ENCODE measurements at places on chromosomes 3 and 15.
A peak's percentile ranks its signal among the peaks of the same experiment; 100 is the strongest.

- no peak for DNase-seq
These were observed 57.3 kb upstream of the PLSCR4 start for GRCh38 chr3:146308222-146308621.

DNA sequence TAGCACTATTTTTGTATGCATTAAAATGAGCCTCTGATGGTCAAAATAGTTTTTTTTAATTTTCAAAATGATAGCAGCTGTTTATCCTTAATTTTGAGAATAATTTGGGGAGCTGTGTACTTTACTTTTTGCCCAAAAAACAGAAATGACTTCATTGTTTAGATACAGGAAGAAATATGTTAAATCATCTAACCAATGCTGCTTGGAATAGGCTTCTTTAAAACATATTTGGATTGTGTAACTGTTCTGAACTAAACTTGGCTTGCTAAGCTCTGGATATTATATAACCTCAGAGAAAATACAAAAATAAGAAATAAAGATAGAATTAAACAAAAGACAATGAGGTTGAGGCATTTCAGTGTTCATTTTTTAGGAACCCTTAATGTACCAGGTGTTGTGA lies 119.3 kb downstream of the SERPINI1 start:
- no peak for DNase-seq

- no peak for DNase-seq
These were observed 52.6 kb upstream of the TEX264 start for GRCh38 chr3:51618496-51618895.

DNA sequence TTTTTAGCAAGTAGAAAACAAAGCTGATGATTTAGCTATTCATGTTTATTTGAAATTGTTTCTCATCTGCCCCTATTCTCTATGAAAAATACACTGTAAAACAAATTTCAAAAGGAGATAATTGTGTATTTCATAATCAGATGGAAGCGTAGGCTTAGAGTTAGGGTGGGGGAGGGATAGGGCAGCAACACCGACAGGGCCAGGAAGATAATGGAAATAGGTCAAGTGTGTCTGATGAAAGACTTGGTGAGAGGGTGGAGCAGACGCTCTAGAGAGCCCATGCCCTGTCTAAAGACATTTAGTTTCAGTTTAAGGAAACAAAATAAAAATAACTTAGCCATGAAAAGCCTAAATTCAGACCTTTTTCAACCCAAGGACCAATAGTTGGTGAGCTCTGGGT lies 51.6 kb upstream of the ARL6 start:
- DNase-seq: no peak

DNA sequence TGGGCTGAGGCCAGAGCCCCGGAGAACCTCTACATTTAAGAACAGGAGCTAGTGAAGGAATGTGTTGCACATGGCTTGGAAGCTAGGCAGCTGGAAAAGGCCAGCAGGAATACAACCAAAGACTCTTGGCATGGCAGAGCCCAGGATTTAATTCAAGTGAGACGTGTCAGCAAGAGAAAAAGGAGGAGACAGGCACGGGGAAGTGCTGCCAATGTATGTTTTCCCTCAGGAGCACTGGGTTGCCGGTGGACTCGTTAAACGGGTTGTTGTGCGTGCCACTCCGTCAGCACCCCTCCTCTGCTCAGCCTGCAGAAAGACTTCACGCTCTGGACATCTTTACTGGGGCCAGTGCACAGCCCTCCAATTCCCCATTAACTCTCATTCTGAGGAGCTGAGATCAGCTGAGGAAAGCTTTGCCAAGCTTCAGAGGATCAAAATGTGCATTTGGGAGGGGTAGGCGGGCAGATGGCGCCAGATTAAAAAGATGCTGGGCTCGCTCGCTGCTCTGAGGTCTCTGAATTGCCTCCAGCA lies 103.7 kb downstream of the PDZRN3 start:
- DNase-seq: no peak

DNA sequence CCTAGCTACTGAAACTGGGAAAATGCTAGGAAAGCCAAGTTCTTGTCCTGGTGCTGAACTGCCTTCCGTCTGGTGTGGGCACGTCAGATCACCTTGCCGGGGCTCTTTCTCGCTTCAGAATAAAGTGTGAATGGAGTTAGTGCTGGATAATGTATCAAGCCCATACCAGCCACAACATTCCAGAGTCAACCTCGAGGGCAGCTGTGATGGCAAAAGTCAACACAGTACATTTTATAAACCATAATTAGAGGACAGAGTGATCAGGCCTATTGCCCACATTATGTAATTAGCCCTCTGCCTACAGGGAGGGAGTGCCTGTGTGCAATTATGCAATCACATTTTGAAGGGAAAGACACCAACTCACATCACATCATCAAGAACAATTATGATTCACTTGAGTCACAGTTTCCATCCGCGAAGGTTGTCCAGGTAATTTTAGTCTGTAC lies 165.2 kb downstream of the RORA start:
- DNase-seq: no peak

- no peak for DNase-seq
These were observed 291.9 kb downstream of the MAGI1 start for GRCh38 chr3:65746848-65747247.

DNA sequence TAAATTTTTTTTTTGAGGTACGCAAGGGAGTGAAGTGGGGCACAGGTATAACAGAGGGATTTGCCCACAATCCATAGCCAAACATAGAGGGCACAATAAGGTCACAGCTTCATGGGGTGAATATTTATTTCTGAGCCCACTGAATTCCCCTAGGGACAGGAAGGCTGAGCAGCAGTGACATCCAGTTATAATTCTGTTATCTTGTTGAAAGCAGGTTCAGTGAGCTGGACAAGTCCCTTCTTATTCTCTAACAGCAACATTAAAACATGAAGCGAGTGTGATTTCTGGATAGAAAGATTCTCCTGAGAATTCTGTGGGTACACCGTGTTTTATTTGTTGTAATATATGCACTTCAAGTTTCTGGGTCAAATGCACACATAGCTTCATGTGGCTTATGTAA lies 538.2 kb downstream of the NAALADL2 start:
- no peak for DNase-seq

GRCh38 chr3:73556520-73557372 lies 68.0 kb downstream of the PDZRN3 start:
- no peak for DNase-seq

DNA sequence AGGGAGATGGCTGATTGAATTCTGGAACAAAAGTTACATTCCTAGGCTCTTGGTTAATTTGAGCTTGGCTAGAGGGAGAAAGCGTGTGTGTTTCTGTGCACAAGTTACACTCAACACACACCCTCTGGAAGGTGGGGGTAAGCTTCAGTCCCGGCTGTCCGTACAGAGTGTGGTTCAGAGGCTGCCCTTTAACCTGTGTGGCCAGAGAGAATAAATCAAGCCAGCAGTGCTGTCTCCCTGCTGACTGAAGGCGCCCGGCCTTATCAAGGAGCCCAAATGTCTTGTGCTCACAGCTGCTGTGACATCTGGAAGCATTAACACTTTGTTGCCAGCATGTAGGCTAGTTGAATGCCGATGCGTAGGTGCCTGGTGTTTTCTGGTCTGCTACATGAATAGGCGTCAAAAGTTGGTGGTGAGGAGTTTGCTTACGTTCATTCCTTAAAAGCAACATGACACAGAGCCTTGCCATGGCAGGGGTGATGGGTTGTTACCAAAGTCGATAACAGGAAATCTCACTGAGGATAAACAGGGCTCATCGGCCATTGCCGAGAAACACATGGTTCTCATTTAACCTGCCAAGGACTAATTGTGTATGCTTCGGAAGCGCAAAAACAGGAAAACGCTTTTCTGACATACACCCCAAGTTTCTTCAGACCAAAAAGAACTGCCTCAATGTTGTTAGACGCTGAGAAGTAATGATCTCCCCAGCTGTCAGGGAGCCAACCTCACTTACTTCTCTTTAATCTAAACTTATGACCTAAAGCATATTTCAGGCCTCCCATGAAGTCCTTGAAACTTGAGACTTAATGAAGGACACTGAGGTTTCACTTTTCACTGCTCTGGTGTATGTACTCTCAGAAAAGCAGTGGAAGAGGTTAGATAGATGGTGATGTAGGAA lies 95.8 kb upstream of the CTDSPL start:
- no peak for DNase-seq

DNA sequence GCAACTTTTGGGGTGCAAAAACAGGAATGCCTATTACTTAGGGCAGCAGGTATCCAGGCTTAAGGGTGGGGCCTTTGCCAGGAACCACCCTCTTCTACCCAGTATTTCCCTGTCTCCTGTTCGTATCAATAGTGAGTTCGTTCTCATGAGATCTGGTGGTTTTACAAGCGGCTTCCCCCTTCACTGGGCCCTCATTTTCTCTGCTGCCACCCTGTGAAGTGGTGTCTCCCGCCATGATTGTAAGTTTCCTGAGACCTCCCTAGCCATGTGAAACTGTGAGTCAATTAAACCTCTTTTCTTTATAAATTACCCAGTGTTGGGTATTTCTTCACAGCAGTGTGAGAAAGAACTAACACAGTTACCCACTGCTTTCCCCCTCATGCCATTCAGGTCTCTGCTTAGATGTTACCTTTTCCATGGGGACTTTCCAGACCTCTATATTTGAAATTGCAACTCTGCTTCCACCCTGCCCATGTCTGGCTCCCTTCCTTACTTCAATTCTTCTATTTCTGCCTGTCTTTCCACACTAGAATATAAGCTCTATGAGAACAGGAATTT lies 23.9 kb upstream of the TRA2B start:
- DNase-seq: no peak

- no peak for DNase-seq
These were observed 676.0 kb downstream of the GRM7 start for GRCh38 chr3:7536921-7537320.

DNA sequence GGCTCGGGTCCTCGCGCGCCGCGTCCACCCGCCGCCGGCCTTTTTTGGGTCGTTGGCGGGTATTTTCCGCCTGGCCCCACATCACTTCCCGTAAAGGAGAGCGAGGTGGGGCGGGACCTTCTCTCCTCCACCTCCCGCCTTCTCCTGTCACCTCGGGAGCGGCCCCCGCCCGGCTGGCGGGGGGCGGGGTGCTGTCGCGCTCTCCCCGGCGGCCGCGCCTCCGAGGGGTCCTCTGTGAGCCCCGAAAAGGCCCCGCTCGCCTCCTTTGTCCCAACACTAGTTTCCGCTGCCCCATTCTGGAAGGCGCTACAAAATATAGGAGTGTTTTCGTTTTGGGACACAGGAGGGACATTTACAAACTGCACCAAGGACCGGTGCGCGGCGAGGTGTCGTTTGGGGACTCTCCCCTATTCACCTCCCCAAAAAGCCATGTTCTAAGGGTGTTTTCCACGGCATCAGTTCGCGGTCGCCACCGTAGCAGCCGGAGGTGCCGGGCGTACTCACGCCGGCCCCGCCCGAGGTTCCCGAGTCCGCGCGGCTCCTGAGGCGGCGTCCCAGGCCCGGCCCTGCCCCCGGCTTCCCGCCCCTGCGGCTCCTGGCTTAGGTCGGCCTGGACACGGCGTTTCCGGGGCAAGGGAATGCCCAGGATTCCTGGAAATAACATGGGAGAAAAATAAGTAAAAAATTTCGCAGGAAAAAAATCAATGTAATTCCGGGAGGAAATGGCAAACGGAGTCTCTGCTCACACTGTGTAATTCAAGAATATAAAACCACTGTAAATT lies at the start of gene RAB27A:
Gene RAB27A, minus strand, starts transcription at position 68 of the 782 bp plus-strand sequence. CDS start 54,879 bp downstream, outside the sequence.
- peak; percentile 56 for DNase-seq

- DNase-seq: no peak
These were observed 120.1 kb downstream of the RPL22L1 start for GRCh38 chr3:170749765-170750477.

DNA sequence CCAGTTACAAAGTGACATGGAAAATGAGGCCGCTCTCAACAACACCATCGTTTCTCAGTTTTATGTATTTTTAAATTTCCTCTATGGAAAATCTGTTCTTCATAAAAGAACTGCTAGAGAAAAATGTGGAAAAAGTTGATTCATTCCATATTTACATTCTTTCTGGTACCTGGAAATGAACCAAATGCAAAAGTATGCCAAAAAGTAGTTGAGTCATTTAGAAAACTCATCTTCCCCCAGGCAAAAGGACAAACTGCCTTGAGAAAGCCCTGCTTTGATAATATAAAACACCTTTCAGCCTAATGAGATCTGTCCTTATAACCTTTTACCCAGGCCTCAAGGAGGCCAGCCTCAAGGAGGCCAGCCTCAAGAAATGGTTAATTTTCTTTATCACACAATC lies 283.0 kb upstream of the VEPH1 start:
- no peak for DNase-seq

DNA sequence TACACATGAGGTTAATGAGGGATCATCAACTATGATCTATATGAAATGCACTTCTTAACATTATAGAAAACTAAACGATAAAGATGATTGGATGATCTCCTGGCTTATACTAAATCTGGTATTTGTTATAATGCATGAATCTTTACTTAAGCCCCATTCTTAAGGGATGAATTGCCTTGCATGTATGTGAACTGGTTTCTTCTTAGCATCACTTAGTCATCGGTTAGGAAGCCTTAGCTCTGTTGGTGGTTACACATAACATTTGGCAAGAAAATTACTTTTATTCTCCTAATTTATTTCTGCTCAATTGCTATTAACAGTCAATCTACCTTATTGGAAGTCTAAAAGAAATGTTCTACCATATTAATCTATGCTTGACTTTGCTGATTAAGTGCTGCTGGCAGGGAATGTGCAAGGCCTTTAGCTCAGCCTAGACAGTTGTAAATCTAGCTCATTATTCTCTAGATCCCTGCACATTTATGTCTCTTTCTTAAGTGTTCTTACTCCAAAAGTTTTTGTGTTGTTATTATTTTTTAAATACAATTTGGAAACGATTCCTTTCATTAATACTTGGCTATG lies 356.0 kb downstream of the ZPLD1 start:
- DNase-seq: no peak

GRCh38 chr3:192249516-192249915 lies 477.8 kb downstream of the FGF12 start:
- DNase-seq: no peak

GRCh38 chr15:25188551-25189101 lies 233.8 kb downstream of the SNRPN start:
- DNase-seq: no peak

DNA sequence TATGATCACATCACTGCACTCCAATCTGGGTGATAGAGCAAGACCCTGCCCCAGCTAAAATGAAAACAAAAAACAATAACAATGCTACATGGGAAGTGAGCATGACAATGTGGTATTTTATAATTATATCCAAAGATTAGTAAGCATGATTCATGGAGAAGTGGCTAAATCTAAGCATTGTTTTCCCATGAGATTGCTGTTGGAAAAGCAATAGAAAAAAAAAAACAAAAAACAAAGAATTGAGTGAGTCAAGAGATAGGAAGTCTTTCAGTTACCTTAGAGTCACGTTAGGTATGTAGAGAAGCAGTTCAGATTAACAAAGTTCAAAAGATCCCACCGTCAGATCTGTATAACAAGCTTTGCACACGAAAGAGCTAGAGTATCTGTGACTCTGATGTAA lies 210.3 kb upstream of the CNTN6 start:
- DNase-seq: no peak
